ENCODE measurements at places on chromosomes 5 and 9.

- DNase-seq = no peak
Observed at GRCh38 chr5:169116961-169117461, 183.9 kb downstream of the SLIT3 start.

DNA sequence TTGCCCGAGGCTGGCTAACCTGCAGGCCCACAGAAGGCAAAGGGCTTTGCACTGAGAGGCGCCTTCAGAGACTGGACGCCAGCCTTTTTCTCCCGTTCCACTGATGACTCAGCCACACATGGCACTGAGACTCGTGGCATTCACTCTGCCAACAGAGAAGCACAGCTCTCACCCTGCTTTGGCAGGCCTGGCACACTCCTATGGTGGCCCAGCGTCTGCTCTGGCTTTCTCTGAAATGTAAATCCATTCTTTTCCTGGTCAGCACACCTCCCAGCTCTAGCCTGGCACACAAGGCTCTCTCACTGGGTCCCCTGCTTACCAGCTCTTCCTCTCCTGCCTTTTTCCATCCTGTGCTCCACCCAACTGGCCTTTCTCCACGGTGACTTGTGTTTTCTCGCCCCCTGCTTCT lies 5.9 kb upstream of the MELK start:
- DNase-seq = no peak

- no peak for DNase-seq
Observed at GRCh38 chr5:7871653-7872052, 2.7 kb downstream of the MTRR start.

- DNase-seq = peak; percentile 12
Observed at GRCh38 chr9:35258660-35259474, 97.1 kb downstream of the UNC13B start.

GRCh38 chr9:14899815-14900193 lies 10.4 kb downstream of the FREM1 start:
- no peak for DNase-seq

Data from stimulated activated CD4-positive, alpha-beta T cell treated with anti-CD3 and anti-CD28 coated beads, TNF-alpha, amount 100 ng/mL, for 48 hours (primary cell).